ENCODE measurements at places on chromosomes 5 and 9.

DNA sequence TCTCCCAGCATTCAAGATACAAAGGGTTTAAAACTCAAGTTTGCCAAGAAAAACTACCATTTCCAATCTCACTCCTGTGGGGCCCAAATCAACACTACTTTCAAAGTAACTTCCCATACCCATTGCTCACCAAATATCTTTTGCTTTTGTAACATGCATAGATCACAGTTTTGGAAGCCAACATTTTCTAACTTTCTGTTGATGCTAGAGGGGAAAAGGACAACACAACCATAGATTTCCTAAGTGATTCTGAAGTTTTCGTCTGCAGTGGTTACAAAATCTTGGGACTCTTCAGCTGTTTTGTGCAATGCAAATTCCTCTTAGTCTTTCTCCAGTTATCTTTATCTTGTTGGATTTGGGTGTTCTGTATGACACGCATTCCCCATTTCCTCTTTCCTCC, 94.1 kb upstream of the PAPPA start:
- no peak for DNase-seq

DNA sequence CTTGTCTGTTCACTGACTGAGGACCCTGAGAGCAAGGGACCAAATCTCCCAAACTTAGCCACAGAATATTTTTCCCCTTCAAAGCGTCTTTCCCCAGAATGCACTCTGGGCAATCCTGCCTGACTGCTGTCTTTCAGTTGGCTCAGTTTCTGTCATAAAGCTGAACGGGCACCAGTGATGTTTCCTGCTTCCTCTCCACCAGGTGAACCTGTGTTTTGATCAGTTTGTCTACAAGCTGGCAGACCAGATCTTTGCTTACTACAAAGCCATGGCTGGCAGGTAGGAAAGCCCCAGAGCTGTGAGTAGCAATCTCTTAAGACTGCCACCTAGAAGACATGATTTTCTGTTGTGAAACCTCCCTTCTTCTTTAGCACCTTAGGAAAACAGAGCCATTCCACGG, 61.8 kb downstream of the CYFIP2 start:
- DNase-seq: no peak

- no peak for DNase-seq
Measured at GRCh38 chr9:124206391-124206790, 51.4 kb upstream of the NEK6 start.

DNA sequence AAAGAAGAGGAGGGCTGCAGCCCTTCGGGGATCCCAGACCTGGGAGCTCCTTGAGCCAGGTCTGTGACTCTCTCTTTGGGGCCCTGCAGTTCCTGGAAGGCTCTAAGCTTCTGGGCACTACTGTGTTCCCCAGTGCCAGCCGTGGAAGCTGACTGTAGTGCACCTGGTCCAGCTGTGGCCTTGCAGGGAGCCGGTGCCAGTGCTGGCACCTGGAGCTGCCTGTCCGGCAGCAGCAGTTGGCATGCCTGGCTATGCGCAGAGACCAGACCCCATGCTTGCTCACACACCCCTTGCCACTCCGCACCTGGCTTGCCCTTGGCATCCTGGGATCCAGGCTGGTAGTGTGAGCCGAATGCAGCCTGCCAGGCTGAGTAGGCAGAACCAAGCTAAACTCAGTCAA, 91.0 kb upstream of the PUM3 start:
- no peak for DNase-seq

DNA sequence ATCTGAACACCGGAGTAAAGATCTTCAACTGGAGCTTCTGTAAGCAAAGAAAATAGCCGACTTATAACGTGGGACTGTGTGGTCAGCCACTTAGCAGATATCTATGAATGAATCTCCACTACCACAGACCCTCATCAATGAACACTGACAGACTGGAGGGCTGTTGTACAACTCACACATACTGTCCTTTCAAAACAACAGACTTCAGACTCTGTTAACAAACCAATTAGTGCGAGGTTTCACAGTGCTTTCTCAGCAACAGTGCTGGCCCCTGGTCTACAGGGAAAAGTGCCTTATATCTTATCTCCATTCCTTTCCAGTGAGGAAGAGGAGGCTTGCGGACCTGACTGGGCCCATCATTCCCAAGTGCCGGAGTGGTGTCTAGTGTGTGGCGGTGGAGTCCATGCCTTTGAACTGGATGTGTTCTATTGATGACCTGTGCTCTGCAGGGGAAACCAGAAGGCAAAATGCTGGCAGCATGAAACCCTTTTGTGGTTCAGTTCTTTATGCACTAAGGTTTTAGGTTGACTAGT, 33.8 kb downstream of the TSTD2 start:
- DNase-seq: no peak

DNA sequence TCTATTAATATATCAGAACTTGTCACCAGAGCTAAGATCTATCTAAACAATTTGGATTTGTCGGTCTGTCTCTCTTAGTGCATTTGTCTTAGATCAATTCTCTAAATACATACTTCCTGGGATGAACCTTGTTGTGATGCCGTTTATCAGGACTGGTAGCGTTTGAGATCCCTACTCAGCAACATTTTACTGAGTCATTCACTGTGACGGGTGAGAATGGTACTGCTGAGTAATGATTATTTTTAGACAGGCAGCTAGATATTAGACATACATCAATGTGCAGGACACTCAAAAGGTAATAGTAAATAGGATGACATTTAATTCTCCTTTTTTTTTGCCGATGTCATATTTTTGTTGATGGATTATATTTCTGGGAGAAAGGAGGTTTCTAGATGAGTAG, 209.0 kb downstream of the CSNK1G3 start:
- no peak for DNase-seq

DNA sequence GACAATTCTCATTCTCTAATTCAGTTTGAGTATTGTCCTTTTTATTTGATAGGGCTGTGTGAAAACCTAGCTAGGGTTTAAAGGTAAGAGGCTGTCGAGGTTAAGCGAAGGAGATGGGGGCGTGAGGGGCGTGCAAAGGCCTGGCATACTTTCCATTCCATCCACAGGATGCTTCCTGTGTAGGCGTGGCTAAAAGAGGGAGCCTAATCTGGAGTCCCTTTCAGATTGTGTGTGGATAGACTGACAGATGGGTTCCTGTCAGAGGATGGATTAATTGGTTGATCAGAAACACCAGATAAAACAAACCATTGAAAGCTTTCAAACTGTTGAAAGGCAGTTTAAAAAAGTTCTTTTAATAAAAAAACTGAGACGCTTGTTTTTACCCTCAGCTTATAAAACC, 1.1 kb upstream of the ELL2 start:
- DNase-seq: no peak

GRCh38 chr9:94767331-94768072, 41.0 kb downstream of the AOPEP start:
- no peak for DNase-seq

DNA sequence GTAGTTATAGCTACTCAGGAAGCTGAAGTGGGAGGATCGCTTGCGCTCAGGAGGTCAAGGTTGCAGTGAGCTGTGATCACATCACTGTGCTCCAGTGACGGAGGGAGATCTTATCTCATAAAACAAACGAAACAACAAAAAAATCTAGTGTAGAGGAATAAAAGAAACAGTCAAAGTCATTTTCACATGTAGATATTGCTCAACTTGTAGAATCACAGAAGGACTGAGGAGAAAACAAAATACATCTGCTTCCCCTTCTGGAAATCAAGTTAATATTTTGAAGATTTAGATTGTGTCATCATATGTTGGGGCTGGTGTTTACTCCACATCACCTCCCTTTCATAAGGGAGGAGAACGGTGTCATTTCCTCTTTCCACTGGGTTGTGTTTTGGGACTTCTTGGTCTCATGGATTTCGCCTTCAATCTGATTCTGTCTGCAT, 8.2 kb upstream of the SLC46A2 start:
- DNase-seq: no peak

GRCh38 chr9:107274953-107275422, 8.1 kb upstream of the RAD23B start:
- no peak for DNase-seq

GRCh38 chr9:134996591-134997530, 79.1 kb upstream of the FCN1 start:
- DNase-seq: no peak

DNA sequence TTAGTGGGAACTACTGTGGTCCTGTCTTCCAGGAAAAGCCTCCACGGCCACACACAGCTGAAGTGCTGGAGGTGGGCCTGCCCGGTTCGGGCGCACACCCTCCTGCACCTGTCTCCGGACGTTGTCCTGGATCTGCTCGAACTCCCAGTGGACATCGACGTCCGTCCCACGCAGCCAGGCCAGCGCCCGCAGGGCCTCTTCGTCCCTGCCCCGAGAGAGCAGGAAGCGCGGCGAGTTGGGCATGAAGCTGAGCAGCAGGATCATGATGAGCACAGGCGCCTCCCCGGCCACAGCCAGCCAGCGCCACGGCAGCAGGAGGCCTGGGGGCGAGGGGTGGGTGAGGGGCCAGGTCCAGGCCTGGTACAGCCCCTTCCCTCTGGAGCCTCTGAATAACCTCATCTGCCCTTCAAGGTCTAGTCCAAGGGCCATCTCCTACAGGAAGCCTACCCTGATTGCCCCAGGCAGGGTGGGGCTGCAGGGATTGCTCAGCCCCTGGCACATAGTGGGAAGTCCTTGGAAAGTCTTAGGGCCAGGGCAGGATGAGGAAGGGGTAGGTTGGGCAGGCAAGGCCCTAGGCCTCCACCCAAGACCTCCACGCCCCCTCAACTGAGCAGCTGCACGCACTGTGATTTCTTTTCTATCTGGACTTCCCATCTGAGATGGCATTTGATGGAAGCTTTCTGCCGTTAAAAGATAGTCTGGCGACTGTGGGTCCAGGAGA, 3.4 kb downstream of the SLC2A6 start:
- DNase-seq: no peak

DNA sequence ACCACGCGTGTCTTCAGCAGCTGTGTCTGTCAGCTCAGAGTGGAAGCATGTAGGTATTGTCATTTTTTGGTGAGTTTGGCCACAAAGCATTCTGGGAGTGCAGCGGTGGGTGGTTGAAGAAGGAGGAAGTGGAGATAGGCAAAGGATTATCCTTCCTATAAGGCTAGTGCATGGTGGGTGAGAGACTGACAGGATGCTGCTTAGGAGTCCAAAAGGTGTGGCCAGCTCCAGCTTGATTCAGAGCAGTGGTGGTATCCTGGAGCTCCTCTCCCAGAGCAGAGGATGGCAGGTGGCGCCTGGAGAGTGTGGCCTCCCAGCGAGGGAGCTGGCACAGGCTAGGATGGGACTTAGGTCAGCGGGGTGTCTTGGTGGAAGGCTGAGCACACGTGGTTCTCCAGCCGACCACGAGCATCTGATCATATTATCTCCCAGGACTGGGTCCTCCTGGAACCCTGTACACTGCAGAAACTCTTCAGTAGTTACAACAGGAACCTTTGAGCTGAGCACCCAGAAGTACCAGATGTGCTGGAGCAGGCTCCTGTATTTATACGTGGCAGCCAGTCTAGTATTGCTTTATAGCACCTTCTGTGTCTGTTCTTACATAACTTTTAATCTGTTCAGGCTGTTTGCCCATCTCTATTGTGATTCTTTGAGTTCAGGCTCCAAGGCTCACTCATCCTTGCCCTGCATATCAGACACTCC, 29.6 kb downstream of the MAML1 start:
- no peak for DNase-seq

- no peak for DNase-seq
Measured at GRCh38 chr9:79764374-79764773, 192.6 kb downstream of the TLE4 start.

DNA sequence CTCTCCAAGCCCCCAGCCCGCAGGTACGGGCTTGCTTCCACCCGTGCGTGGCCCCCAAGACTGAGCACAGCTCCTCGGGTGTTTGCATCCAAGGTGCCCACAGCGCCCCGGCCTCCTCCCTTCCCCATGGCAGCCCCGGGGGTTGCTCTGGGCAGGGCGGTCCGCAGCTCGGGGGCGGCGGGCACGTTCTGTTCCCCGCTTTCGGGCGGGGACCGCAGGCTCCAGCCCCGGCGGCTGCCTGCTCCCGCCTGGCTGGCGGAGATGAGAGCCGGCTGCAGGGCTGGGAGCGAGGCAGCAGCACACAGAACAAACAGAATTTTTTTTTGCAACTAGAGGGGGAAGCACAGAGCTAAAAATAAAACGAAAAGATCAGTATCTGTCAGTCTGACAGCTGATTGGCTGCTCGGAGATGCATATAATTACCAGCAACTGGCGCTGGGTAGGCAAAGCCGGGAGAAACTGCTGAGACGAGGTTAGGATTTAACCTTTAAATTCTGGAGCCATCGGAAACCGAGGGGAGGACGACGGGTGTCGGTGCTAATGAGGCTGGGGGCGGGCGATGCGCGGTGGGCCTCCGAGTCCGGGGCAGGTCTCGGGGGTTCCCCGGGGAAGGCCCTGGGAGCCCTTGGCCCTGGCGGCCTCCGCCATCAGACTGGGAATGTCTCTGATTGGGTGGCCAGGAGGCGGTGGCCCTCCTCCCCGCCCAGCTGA, 142.7 kb upstream of the IER5L start:
- peak; percentile 73 for DNase-seq

- no peak for DNase-seq
Measured at GRCh38 chr9:112654282-112654681, 63.6 kb downstream of the INIP start.

DNA sequence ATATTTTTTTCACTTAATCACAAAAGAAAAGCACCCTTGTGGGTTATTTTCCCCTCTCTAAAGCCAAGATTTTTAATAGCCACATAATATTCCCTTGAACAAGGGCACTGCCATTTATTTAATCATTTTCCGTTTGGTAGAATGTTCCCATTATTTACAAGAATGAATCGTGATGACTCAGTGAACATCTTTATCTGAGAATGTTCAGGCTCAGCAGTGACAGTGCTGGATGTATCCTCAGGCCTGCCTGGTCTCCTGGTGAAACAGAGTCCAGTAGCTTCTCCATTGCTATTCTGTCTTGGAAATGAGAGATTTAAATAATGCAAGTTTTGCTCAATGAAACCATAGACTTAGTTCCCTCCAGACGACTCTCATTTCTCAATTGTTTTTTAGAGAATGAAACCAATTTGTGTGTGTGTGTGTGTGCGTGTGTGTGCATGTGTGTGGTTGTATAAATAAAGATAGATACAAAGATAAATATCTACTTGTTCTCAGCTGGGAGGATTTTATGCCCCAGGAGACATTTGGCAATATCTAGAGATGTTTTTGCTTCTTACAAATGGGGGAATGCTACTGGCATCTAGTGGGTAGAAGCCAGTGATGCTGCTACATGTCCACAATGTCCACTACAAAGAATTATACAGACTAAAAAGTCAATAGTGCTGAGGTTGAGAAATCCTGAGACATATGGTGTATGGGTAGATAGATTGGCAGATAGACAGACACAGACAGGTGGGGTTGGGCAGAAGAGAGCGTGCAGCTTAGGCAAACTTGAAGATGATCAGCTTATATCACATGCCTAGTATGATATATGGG, 55.0 kb downstream of the PAPPA start:
- DNase-seq: no peak
